ENCODE measurements at places on chromosomes 1 and 21.
A peak's percentile ranks its signal among the peaks of the same experiment; 100 is the strongest.

DNA sequence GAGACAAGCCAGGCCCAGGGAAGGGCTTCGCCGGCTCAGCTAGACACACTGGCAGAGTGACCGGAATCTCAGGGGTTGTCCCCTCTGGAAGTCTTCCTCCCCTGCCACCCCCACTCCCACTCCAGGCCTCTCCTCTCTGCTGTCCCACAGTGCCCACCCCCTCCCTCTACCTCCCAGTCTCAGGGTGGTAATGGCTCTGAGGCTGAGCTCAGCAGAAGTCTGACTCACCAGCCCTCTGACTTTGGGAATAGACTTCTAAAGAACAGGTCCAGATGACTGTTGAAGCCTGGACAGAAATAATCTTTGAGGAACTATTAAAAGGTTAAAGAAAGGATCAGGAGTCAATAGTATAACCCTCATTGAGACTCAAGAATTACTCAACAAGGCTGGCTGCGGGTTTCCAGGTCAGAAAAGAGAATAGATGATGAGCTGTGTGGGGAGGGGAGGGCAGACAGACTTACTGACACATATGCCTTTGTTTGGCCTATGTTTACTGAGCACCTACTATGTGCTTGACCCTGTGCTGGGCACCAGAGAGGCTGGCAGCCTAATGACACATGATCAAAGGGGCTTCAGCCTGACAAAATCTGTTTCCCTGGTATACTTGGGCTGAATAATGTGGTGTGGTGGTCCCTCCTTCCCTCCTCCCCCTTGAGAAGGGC lies 8.2 kb downstream of the HCRTR1 start:
- no peak for DNase-seq

DNA sequence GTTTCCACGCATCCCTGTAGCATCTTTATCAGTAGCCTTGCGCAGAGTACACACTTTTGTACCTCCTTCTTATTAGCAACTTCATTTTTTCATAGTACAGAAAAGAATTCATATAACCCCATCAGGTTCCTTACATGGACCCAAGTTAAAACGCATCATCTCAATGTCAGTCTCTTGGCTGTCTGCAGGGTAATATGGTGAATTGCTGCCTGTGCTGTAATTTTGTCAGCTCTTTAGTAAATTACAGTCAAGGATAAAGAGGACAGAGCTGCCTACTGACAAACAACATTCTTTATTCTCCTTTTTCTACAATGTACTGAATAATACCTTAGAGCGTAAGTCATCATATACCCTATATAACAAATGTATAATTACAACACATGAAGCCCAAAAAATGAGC lies 222.5 kb downstream of the MRPL39 start:
- DNase-seq = no peak

DNA sequence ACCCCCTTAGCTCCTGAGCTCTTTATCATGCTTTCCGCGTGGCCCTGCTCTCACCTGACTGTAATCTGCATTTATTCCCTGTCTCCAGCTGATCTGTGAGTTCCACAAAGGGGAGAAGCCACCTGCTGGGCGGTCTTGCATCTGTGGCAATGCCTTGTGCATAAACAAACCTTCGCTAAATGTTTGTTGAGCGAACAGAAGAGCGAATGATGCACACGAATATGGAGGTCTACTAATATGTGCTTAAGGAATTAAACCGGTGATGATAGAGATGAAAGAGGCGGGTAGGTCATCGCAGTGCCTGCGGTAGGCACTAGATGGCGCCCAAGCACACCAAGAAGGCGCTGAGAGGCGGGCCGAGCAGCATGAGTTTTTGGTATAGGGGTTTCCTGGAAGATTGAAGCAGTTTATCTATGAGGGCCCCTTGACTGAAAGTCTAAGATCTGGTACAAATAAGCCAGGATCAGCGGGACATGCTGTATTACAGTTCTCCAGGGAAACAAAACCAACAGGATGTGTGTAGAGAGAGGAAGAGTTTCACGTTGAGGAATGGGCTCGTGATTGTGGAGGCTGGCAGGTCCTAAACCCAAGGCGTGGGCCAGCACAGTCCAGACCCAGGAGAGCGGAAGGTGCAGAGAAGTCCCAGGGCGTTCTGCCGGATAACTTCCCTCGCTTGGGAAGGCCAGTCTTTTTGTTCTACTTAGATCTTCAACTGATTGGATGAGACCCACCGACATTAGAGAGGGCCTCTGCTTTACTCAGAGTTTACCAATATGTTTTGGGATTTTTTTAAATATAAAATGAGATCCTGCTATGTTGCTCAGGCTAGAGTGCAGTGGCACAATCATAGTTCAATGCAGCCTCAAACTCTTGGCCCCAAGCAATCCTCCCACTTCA lies 34.7 kb downstream of the TOMM20 start:
- DNase-seq = peak; percentile 35

GRCh38 chr1:54287176-54287650 lies 87.2 kb downstream of the MRPL37 start:
- peak; percentile 31 for DNase-seq

- no peak for DNase-seq
Measured at GRCh38 chr1:18807334-18808063, 52.0 kb downstream of the TAS1R2 start.

- no peak for DNase-seq
Measured at GRCh38 chr1:28066393-28067154, 21.8 kb downstream of the EYA3 start.

GRCh38 chr1:16032388-16033102 lies 10.7 kb downstream of the CLCNKA start:
- peak; percentile 55 for DNase-seq

- no peak for DNase-seq
Measured at GRCh38 chr1:29823561-29823960, 587.2 kb downstream of the PTPRU start.

GRCh38 chr21:44778499-44778911 lies 23.1 kb downstream of the UBE2G2 start:
- DNase-seq = no peak

DNA sequence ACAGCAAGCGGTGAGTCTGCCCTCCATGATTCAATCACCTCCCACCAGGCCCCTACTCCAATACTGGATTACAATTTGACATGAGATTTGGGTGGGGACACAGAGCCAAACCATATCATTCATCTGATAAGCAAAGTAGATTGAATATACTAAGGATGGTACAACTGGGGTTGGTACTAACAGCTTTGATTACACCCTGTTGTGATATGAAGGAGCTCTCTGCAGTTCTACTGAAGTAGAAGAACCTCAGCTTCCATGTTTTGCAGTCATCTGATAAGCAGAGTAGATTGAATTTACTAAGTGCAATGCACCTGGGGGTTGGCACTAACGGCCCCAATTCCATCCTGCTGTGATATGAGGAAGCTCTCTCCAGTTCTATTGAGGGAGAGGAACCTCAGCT lies 31.1 kb downstream of the RWDD3 start:
- DNase-seq = no peak

DNA sequence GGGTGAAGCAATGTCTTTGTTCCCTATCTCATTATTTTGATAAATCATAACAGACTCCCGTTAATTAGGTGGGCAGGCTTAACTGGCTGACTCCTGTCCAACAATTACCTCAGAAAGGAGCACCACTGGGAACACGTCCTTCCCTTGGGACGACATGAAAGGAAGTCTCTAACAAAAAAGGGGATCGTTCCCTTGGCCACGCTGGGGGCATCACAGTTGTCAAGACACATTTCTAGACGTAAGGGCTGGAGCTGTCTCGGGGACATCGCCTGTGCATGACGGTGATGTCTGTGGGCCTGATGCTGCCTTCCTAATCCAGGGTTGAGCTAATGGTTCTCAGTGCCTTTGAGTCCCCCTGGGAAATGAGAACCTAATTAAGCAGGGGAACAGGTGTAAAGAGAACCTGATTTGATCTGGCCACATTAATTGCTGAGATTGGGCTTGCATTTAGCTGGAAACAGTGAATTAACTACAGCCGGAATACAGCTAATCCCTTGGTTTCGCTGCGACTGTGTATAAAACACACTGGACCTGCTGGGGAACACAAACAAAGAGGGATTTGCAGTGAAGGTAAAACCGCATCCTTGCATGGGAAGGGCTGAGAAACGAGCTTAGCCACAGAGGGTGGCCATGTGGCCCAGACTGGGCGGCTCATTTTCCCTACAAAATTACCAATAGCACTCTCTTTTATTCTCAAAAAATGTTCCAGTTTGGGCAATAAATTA lies 111.8 kb downstream of the MRPS6 start:
- DNase-seq = no peak

- no peak for DNase-seq
Measured at GRCh38 chr1:154434346-154435085, 29.4 kb downstream of the IL6R start.

GRCh38 chr21:35932232-35932911 lies 128.0 kb downstream of the SETD4 start:
- DNase-seq = no peak

- no peak for DNase-seq
Measured at GRCh38 chr21:45912611-45913417, 68.8 kb upstream of the COL6A1 start.

DNA sequence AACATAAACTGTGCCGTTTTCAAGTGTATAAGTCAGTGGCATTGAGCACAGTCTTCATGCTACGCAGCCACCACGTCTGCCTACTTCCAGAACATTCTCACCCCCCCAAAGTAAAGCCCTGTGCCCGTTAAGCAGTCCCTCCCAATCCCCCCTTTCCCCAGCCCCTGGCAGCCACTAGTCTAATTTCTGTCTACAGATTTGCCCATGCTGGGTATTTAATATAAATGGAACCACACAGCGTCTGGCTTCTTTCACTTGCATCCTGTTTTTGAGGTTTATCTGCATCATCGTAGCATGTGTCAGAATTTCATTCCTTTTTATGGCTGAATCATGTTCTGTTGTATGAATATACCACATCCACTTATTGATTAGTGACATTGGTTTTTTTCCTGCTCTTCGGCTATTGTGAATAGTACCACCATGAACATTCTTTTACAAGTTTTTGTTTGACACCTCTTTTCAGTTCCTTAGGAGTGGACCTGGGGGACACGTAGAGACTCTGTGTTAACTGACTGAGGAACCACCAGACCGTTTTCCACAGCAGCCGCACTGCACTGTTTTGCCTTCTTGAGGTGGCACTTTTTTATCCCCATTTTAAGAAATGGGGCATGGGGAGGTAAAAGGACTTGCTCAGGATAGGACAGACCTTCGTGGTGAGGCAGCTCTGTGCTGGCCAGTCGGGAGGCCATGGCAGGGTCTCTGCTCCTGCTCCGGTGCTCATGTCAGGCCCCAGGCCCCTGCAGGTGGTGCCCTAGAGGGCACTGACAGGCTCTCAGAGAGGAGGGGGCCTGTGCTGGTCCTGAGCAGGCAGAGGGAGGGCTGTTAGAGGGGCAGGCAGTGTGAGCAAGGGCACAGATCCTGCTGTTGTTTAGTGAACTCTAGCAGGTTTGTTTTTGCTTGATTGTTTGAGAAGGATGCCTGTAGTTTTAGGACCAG lies 123.8 kb downstream of the PCBP3 start:
- no peak for DNase-seq

- DNase-seq = no peak
Measured at GRCh38 chr1:175193527-175193910, 943 bp upstream of the KIAA0040 start.

- no peak for DNase-seq
Measured at GRCh38 chr1:69148731-69149130, 419.0 kb upstream of the LRRC7 start.

- no peak for DNase-seq
Measured at GRCh38 chr1:181451661-181452230, 31.6 kb upstream of the CACNA1E start.

- no peak for DNase-seq
Measured at GRCh38 chr1:41662765-41663437, 178.4 kb upstream of the EDN2 start.

DNA sequence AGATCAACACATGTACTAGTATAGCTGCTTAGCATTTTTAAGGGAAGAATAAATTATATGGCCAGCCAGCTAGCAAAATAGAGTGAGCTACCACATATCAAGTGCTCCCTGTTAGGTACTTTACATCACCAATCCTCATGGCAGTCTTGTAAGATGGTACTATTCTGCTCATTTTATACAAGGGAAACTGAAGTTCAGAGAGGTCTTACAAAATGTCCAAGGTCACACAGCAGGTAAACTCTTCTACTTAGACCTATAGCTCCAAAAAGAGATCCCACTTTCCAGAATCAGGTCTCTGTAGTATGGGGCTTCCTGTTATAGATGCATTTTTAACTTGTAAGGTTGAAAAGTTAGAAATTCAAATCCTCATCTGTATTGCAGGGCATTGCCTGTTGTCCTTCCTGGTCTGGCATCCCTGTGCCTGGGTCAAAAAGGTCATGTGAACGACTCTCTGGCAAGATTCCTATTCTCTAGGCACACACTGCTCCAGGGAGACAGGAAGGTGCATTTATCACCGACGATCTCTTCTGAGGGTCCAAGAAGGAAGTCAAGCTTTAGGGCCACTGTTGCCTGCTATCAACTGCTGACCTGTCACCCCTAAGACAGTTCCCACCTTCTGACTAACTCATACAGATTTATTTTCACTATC lies 41.1 kb downstream of the TRIT1 start:
- no peak for DNase-seq

- no peak for DNase-seq
Measured at GRCh38 chr1:235790123-235790522, 76.6 kb downstream of the LYST start.

GRCh38 chr1:14986168-14986567 lies 167.4 kb upstream of the TMEM51 start:
- no peak for DNase-seq

DNA sequence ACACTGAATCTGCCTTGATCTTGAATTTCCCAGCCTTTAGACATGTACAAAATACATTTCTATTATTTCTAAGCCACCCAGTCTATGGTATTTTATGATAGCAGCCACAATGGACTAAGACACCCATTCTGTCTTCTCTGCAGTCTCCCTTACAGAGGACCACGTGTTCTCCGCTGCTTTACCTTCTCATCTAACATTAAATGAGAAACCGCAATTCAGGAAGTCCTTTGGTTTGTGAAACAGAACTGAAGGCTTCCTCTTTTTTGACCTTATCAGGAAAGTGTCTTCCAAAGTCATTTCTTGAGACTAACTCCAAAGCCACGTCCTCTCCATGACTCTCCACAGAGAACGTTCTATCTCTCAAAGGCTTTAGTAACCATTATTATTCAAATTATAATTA lies 560.1 kb downstream of the OMA1 start:
- DNase-seq = no peak

DNA sequence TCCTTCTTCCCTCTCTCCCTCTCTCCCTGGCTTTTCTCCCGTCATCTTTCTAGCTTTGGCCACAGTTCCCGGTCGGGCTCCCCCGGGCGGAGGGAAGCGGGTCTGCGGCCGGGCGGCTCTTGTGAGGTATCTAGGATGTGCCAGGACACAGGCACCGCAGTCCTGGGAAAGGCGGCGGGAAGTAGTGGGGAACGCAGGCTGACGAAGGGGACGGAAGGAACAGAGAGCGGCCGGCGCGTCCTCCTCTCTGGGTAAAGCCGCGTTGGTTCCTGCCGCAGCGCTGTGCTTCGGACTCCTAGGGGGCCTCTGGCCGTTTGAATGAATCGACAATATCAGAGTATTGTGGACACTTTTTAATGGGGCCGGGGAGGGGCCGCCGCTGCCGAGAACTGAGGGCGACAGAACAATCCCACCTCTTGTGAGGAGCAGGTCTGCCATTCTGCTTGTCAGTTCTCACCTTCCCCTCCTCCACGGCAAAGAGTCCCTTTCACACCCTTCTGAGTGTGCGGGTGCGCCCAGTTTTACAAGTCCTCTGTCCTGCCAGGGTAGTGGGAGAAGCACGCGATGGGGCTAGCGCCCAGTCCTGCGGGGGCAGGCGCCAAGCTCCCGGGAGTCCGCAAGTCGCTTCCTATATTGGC lies 1.2 kb upstream of the LHX9 start:
- DNase-seq = peak; percentile 54

GRCh38 chr1:22683547-22683946 lies 27.1 kb upstream of the EPHB2 start:
- no peak for DNase-seq

GRCh38 chr1:22383526-22384294 lies 67.9 kb upstream of the ZBTB40 start:
- no peak for DNase-seq

GRCh38 chr1:105137543-105138457 lies 1388.1 kb downstream of the AMY1C start:
- DNase-seq = peak; percentile 57
